Activated CD4-positive, alpha-beta T cell treated with anti-CD3 and anti-CD28 coated beads, Interleukin-10, Interleukin-2, amounts not matched to agents 100 ng/mL and 50 ng/mL, durations not matched to agents 16 hours and 8 hours (primary cell): ENCODE measurements at places on chromosomes 2 and 18.

DNA sequence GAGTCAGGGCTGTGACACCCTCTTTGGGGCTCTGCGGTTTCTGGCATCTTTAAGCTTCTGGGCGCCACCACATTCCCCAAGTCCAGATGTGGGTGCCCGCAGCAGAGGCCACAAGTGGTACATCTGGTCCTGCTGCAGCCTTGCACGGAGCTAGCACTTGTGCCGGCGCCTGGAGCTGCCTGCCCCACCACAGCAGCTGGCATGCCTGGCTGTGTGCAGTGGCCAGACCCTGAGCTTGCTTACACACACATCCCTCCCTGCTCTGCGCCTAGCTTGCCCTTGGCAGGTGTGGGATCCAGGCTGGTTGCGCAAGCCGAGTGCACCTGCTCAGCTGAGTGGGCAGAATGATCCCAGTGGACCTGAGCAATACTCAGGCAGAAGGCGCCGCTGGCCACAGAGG lies 27.3 kb downstream of the SLC4A10 start:
- no peak for DNase-seq

GRCh38 chr2:8546612-8547283 lies 135.1 kb upstream of the ID2 start:
- peak; percentile 48 for DNase-seq

DNA sequence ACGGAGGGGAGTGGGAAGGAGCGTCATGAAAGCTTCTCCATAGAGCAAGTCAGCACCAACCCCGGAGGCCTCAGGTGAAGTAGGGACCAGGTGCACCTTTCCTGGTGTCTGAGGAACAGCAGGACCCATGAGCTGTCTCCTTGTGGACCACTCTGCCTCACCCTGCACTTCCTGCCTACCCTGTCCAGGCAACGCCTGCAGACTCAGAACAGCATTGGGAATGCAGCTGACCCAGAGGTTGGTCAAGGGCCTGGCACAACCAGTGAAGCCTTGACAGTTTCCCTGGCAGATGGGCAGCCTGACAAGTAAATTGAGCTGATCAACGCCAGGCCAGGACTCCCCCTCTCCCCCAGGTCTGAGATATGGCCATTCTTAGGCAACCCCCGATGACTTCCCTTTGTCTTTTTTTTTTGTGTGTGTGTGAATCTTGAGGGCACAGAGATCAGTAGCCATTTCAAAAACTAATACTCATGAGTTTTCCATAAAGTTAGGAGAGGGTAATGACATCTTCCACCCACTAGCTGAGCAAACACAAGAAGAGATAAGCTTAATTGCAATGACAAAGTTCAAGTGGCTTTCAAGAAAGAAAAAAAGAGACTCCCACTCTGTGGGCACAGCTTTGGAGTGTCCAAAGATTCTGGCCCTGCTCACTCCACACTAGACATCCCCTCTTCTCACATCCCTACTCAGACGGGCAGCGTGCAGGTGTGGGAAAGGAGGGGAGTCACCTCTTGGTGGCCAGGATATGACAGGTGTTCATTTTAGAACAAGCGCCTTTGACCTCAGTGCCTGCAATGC lies 3.5 kb upstream of the FABP1 start:
- no peak for DNase-seq

DNA sequence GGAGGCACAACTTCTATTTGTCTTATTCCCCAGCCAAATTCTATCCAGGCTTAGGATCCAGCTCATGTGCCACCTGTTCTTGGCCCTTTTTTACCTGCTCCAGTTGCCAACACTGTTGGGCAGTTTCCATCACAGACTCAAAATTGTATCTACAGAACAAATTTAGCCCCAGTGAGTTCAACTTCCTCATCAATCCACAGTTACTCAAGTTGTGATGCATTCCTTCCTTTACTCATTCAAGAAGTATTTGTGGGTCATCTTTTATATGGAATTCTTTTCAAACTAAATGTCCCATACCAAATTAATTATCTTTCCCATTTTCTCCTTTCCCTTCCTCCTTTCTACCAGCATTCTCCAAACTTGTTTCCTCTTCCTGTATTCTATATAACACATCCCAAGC lies 12.7 kb upstream of the DDX18 start:
- no peak for DNase-seq

GRCh38 chr2:207319316-207319715 lies 153.6 kb upstream of the KLF7 start:
- DNase-seq: no peak

DNA sequence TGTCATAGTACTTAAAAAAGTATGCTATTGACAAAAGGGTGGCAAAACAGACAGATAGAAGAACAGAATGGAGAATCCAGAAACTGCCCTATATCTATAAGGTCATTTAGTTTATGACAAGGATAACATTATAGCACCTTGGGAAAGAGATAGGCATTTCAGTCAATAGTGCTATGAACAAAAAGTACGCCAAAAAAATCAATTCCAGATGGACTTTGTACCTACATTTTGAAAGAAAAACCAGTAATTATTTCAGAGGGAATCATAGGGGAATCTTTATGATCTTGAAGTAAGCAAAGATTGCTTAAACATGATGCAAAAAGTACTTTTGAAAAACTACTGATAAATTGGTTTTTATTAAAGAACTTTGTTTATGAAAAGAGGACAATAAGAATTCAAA lies 59.9 kb upstream of the SETBP1 start:
- no peak for DNase-seq

GRCh38 chr2:145108959-145109710 lies 589.2 kb upstream of the ZEB2 start:
- DNase-seq: no peak

DNA sequence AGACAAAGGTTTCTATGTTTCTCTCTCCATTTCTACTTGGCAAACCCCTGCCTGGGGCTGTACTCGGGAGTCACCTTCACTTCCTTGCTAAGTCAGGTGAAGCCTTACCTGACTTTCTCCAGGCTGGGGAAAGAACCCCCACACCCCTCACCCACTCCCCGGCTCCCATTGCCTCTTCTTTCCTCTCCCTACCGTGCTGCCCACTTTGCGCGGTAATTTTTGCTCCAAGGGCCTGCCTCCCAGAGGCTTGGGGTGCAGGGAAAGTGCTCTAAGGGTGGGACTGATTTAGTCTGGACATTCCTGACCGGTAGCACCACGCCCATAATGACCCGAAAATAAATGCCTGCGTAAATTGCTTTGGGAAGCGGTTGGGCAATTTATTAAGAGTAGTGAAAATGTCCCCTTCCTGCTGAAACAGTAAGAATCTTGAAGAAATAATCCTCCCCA lies 49.1 kb upstream of the ATP6V1B1 start:
- no peak for DNase-seq

- DNase-seq: no peak
Observed at GRCh38 chr2:106161938-106162820, 31.9 kb downstream of the UXS1 start.
